Fibroblast of skin of back (primary cell): ENCODE measurements at places on chromosomes 11 and 22.
A peak's percentile ranks its signal among the peaks of the same experiment; 100 is the strongest.

DNA sequence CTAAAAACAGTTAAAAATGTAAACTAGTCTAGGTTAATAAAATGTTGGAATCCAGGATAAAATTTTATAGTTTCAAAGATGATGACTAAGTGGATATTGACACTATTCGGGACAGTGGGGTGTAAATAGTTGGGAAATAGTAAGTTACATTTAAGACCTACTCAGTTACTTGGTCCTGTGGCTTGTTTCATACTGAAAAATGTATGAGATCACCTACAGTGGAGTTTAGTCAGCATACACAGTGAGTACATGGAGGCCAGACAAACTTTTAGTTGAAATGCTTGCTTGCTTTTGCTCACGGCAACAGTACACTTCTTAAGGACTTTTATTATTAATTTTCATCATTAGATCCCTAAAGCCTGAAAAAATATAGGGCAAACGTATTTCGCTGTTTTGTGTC lies 16.1 kb downstream of the TRIM22 start:
- DNase-seq, result no peak

DNA sequence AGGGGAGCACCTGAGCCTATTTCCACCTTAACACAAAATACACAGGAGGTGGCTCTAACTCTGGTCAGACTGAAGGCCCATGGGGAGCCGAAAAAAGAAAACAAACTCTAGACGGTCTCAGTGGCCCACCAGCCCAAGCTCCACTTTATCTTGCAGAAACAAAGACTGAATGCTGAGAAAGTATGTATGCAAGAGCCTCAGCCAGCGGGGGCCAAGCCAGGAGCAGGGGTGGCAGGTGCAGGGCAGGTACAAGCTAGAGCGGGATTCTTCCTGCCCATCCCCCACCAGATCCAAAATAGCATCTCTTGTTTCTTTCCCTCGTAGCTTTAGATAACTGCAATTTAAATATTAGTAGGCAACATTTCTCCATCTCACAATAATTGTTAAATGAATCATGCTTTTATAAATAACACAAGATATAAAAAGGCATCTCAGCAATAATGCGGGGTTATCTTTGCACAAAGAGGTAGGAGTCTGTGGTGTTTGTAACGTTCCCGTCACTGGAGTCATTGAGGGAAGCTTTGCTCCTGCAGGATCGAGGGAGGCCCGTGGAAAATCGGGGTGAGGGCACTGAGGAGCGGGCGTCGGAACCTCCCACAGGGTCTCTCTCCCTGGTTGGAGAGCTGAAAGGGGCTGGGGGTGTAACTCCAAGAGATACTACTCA lies 418.0 kb downstream of the SHANK2 start:
- no peak for DNase-seq

GRCh38 chr11:40403321-40403720 lies 1056.1 kb downstream of the LRRC4C start:
- DNase-seq, result peak; percentile 3

DNA sequence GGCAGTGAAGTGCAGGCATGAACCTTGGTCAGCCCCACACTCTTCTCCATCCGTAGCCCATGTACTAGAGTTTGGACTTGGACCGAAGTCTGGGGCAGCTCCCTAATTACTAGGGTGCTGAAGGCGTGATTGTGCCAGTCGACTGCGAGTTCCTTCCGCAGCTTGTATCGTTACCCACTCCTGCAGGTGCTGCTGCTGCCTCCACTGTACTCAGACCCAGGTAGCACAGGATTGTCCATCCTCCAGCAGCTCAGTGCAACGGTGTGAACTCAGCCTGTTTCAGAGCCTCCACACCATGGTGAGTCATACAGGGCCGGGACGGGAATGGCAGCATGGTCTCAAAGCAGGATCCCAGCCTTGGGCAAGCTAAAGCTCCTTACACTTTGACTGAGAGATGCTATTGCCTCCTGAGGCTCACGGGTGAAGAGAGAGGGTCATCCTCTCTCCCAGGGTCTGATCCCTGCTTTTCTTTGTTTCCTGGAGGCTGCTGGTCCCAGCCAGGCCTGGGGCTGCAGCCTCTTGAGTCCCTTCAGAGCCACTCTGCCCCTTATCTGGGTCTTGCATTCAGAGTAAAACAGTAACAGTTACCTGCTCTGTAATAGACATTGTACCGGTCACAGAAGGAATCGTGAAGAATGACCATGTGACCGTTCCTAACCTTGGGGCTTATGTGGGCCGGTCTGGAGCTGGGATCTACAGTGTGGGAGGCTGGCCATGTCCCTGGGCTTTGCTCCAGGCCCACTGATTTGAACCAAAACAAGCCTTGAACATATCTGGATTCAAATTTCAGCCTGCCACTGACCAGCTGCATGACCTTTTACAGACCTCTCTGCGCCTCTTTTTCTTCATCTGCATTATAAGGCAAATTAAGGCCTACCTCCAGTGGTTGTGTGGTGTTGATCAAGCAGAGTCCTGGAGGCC lies 1.7 kb downstream of the TKFC start:
- DNase-seq, result peak; percentile 32

DNA sequence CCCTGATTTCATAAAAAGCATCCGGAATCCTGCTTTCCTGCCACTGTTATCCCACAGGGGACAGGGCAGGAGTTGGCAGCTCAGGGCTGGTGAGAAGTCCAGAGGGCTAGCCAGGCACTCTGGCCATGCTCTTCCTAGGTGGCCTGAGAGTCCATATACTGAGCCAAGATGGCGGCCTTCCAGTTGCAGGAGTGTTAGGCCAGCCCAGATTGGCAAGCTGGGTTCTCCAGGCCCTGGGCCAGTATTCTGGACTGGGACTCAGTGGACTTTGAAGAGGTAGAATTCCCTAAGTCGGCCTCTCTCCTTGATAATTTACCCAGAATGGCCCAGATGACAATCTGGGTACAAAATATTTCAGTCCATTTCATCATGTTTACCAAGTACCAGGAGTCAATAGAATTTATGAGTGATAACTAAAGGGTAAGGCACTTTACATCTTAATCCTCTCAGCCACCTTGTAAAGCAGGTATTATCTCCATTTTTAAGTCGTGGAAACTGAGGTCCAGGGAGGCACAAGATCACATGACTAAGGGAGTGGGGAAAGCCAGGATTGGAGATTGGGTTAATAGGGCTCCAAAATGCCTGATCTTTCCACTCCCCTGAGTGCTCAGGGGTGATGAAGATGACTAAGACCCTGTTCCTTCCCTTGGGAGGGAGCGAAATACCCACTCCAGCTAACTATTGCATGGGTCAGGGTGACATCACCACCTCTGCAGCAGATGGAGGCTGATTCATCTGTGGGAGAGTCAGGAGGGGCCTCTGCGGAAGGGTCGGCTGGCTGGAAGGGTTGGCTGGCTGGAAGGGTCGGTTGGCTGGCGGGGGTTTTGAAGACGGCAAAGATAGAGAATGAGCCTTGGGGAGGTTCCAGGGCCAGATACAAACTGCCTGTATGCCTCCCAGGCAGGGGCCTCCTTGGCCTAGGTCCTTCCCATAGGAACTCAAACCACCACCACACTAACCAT lies 1.2 kb upstream of the MICALL1 start:
- DNase-seq, result peak; percentile 100

GRCh38 chr22:17970201-17970708 lies 54.1 kb downstream of the MICAL3 start:
- peak; percentile 70 for DNase-seq

- peak; percentile 55 for DNase-seq
These were observed 83.1 kb upstream of the GDPD4 start for GRCh38 chr11:77384571-77384970.

DNA sequence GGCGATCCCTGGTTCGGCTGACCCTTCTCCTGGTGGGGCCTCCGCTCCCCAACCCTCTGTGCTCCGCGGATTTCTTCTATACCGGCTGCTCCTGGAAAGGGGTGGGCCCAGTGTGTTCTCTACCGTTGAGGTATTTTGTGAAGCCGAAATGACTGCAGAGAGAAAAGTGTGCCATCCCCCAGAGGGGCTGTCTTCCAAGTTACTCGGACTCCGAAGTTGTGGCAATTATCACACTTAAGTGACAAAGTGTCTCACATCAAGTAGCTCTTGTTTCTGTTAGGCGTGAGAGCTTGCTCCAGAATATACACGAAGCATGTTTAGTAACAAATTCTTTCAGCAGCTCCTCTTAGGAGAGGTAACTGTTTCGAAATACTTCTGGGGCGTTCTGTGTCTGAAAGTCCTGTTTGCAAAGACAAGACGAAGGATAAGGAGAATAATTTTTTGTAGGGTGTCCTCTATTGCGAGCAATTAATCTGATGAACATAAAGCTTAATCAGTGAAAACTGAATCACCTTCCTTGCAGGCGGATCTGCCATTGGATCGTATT lies 434 bp downstream of the XPNPEP3 start:
- no peak for DNase-seq

GRCh38 chr22:44431256-44431655 lies 66.8 kb downstream of the RTL6 start:
- DNase-seq, result no peak

GRCh38 chr11:121711939-121712338 lies 259.2 kb upstream of the SORL1-AS1 start:
- peak; percentile 58 for DNase-seq

- DNase-seq, result no peak
These were observed 20.6 kb upstream of the DDI1 start for GRCh38 chr11:104015649-104016415.

- DNase-seq, result peak; percentile 19
These were observed 30.0 kb upstream of the RAB39A start for GRCh38 chr11:107898270-107898669.

- DNase-seq, result no peak
These were observed 22.8 kb downstream of the PIM3 start for GRCh38 chr22:49983148-49984042.

DNA sequence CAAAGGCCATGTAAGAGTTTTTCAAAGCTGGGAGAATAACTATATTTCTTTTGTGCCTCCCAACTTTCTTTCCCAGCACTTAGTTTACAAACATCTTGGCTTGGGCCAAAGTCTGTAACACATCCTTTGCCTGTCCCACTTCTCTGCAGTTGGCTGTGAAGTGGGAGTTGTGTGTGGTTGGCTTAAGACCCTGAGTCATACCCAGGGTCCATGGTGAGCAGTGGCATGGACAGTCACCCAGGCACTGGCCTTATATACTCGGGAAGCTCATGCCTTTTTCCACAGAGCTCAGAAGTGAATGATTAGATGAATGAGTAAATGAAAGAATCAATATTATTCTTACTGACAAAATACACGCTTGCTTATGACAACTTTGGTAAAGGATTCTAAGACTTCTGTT lies 231.4 kb downstream of the BLID start:
- DNase-seq, result peak; percentile 73

DNA sequence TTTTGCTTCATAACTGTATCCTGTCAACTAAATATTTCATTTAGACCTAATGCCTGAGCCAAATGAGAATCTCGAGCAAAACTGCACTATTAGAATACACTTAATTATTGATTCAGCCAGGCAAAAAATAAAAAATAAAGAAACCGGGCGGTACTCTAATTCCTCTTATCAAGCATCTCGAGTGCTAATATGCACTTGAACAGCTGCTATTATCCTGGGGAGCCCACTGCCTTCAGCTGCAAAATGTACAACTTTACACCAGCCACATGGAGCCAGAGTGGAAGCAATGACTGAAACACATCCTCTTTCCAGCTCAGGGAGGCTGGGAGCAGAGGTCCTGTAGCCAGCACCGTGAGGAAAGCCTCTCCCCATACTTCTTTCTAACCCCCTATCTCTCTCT lies 390.0 kb upstream of the CADM1 start:
- DNase-seq, result no peak

GRCh38 chr22:46040471-46041465 lies 63.8 kb upstream of the WNT7B start:
- no peak for DNase-seq
